ENCODE measurements at places on chromosomes 3 and 15.
A peak's percentile ranks its signal among the peaks of the same experiment; 100 is the strongest.

GRCh38 chr15:63600616-63601025 is 3.4 kb downstream of the FBXL22 start:
- peak; percentile 87 for DNase-seq

DNA sequence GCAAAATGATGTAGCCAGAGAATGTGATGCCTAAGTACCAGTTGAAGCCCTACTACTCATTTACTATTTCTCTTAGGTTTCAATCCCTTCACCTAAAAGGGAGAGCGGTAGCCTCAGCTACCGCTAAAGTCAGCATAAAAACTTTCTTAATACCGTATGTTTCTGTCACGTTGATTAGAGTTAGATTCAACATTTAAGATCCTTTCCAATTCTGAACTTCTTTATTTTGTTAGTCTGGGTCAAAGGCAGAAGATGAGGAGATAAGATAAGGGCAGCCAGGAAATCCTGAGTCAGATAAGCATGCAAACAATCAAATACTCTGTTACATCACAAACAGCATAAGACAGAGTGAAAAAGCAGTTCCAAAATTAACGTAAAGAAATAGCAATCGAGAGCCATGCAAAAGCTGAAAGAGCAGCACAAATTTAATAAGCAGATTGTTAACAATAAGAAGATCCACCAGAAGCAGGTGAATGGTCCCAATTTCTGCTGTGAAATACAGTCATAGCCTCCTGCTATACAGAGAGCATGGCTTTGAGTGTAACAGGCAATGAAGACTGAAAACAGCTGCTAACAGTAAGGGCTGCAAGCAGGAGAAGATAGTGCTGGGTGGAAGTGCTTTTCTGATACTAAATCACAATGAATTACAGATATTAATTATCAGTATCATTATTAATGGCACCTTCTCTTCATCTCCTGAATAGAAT is 3.0 kb downstream of the TMEM207 start:
- DNase-seq = no peak

DNA sequence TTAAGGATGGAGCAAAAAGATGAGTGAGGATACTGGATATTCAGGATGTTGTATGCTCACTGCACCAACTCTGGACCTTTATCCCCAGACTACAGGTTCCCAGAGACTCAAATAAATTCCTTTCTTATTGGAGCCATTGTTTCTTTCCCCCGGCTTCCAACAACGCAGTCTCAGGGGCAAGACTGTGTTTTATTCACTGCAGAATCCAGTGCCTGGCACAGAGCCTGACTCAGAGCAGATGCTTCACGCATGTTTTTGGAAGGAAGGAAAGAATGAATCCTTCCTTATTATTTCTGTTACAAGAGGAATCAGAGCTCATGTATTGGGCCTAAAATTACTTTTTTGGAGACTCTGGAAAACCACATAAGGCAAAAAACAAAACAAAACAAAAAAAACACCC is 96.0 kb upstream of the VGLL4 start:
- DNase-seq = no peak

- DNase-seq = no peak
Measured at GRCh38 chr15:69701198-69701597, 248.6 kb downstream of the RPLP1 start.

DNA sequence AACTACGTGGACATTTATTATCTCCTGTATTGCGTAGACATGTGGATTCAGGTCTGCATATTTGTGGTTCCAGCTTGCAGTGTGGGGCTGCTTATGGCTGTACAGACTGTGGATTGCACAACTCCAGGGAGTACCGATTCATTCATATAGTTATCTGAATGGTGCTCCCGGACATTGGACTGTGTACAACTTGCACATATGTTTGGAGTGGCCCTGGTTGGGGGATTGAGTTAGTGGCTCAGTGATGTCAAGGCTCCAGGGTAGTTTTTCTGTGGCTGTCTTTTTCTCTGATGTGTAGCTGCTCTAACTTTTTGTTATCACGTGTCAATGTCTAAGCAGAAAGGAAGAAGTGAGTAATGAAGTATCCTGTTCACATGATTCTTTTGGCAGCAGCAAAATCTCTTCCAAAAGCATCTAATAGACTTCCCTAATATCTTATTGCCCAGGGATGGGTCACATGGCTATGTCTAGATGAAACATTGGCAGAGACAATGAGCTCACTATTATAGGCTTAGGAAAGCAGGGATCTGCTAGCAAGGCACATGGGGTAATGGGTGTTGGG is 15.8 kb downstream of the ST3GAL6 start:
- DNase-seq = peak; percentile 7

GRCh38 chr3:101223016-101223415 is 97.4 kb downstream of the IMPG2 start:
- no peak for DNase-seq

DNA sequence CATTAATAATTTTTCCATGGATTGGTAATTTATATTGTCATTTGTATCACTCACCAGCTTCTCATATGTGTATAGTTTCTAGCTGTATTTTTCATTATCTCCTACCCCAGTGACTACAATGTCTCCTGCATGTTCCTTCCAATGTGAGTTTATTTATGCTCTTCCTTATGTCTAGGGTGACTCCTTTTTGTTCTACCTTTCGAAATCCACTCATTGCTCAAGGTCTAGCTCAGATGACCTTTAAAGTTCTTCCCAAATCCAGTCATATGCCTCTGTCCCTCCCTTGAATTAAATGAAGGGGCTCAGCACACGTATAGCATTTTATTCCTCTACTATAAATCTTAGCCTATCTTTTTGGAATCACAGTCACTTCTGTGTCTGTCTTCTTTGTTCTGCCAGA is 53.0 kb downstream of the TMEM45A start:
- DNase-seq = no peak

GRCh38 chr15:101047301-101047781 is 128.2 kb downstream of the LRRK1 start:
- no peak for DNase-seq

DNA sequence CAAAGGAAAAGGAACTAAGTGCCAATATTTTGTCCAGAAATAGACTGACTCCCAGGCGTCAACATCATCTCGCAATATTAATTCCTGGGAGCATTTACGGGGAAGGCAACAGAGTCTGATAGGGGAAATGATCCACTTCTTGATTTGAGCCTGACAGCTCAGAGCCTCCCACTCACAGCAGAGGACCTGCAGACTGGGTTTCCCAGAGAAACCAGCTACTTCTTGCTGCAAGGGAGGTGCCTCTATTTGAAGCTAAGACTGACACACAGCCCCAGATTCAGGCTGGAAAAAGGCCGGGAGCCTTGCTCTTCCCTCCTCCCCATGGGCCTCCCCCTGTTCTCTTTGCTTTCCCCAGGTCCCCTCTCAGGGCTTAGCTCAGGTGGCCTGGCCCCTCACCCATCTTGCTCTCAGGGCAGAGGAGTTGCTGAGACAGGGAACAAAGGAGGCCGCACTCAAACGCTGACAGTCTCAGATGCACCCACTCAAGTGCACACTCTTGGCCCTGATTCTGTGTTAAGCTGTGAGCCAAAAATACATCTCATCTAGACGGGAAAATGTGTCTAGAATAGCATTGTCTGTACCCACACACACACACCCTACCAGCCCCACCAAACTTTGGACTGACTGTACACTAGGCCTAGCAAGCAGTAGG is 49.8 kb upstream of the DCLK3 start:
- DNase-seq = no peak

DNA sequence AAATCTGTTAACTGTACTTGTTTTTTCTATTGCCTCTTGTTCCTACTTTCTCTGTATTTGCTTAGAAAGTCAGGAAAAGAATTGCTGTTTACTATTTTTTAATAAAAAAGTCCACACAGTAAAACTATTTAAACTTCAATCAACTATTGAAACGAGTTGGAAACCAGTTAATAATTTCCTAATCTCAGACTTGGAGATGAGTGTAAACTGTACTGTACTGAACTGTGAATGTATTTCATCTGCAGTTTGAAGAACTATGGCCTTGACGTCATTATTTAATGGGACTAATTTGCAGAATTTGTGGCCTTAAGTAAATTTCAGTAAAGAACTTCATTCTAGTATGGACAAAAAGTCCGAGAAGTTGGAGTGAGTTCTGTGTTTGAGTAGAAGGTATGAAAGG is 89.1 kb downstream of the LRRC28 start:
- DNase-seq = no peak

DNA sequence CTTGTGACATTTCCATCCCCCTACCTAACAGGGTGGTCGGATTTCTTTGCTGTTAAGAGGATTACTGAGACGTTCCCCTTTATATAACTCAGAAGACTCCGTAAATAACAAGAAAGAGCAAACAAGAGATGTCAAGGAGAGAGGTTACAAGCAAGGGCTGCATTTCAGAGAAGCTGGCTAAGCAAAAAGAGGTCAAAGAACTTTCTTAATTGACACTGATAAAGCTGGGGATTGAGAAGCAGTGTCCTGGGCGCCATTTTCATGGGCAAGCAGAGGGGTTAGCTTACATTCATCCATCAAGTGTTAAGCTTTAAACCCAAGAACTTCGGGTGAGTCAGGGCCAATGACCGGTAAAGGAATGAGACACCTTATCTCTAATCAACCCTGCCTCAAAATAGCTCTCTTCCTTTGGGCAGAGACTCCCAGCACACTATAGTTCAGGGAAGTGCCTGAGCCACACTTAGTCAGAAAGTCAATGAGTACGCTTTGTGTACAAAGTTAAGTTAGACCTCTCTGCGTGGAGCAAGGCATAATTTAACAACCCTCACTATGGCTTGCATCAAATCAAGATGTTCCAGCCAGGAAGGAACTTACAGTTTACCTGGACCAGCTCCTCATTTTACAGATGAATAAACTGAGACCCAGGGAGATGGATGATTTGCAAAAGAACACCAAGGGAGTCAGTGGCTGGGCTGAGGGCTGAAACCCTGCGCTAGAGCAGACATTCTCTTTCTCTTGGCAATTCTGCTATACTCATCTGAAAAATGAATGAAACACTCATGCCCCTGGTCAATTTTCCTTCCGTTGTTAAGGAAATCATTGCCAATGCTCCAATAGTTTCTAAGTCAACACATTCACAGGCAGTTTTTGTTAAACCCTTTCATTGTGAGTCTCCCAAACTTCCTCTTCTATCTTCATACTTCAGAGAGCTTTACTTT is 44.6 kb downstream of the CCNL1 start:
- no peak for DNase-seq

- DNase-seq = no peak
Measured at GRCh38 chr3:185813691-185814215, 11.1 kb downstream of the IGF2BP2 start.

DNA sequence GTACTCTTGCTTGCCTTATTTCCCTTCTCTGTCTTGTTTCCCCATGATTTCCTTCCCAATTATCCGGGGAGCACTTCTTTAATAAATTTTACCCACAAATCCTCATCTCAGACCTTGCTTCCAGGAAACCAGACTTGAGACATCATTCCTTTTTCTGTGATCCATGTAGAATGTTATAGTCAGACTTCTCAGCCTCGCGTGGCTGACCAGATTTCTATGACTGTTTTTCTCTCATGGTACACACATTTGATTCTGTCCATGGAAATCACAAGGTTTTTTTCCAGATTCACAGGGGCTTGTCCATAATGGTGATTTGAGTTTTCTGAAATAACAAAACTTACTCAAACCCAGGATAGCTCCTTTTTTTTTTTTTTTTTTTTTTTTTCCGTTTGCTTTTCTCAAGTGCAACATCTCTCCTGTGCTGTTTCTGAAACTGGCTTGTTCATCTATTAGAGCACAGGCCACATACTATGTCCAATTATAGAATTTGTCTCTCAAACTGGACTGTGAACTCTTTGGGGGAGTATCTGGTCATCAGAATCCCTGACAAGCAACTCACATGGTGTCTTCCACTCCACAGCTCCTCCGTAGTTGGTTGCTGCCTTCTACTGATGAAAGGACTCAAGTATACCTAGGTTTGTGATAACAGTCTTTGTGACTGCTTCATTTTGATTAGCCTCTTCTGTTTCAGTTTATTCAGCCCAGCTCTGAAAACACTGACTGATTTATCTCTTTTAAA is 50.8 kb downstream of the RBMS3 start:
- DNase-seq = no peak

GRCh38 chr3:141288336-141288990 is 56.8 kb downstream of the PXYLP1 start:
- no peak for DNase-seq

GRCh38 chr15:59191855-59192237 is 14.8 kb upstream of the LDHAL6B start:
- DNase-seq = no peak

- no peak for DNase-seq
Measured at GRCh38 chr3:189488241-189488767, 142.9 kb upstream of the TP63 start.

DNA sequence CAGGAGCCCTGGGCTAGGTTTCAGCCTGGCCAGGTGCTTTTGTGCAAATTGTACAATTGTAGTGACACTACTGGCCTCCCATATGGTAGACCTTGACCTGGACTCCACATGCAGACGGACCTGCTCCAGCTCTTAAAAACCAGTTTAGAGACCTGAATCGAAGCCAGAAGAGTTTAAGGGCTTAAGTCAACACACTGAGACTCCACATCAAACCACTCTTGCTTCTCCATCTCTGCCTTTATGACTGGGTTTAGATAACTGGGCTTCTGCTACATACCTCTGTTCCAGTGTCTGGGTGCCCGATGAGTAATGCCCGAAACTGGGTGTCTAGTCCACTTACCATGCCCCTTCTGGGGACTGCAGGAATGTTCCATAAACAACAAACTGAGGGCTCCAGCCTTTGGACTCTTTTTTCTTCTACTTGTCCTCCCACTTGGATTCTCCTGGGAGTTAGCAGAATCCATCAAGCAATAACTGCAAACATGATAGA is 32.8 kb downstream of the TMEM212 start:
- no peak for DNase-seq

GRCh38 chr3:46245146-46245545 is 2.9 kb downstream of the CCR3 start:
- DNase-seq = no peak

DNA sequence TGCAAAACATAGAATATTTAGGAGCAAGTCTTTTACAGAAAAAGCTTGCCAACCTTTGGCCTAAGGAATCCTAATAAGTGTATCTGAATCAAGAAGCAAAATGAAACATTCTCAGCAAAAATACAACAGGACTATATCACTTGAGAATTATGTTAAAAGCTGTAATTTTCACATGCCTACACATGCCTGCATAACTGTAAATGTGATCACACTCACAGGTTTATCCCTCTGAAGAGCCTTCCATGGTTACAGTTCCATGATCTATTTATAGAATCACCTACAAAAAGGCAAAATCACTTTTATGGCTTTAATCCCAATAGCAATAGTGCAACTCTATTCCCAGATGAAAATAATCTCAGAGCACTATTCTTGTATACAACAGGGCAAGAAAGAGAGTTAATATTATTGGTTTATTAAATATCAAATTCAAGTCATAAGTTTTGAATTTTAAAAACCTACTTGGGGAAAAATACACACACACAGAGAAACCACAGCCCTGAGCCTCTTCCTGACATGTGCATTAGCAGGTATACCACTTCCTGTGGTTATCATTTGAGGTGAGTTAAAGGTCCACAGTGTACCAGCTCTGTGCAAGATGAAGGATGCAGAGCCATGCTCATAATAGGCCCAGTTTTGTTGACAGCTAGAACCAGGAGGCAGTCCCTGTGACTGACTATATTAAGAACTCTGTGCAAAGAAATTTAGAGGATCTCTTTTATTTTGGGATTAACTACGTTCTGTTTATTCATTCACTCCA is 252.5 kb upstream of the TGFBR2 start:
- peak; percentile 74 for DNase-seq

GRCh38 chr3:100006570-100007271 is 107.6 kb downstream of the FILIP1L start:
- no peak for DNase-seq

GRCh38 chr3:67531181-67532101 is 123.0 kb downstream of the SUCLG2 start:
- no peak for DNase-seq
